RCC 7860 (cell line): ENCODE measurements at places on chromosomes 3 and 15.

GRCh38 chr3:104437891-104438290 is 928.8 kb upstream of the ALCAM start:
- no peak for DNase-seq

GRCh38 chr15:52179278-52180195 is 11.7 kb downstream of the GNB5 start:
- DNase-seq: peak; percentile 59

- no peak for DNase-seq
Measured at GRCh38 chr15:95875121-95875643, 455.3 kb upstream of the NR2F2 start.

DNA sequence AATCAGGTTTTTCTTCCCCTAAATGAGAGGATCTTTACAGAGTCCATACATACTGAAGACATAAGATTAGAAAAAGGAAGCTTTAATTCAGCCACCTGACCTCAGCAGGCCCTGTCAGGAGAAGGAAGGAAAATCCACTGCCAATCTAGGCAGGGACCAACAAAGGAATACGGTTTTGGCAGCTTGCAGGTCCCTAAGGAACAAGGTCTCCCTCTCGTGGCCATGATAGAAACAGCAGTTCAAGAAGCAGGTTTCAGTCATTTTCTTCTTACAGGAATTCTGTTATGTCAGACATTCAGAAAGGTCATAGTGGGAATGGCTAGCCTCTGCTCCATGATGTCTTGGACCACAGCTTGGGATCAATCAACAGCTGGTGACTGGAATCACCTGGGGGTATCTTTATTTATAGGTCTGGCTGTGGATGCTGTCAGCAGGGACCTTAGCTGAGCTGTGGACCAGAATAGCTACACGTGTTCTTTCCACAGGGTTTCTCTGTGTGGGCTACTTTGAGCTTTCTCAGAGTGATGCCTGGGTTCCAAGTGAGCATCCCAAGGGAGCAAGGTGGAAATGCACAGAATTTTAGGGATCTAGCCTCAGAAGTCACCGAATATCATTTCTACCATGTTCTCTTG is 9.4 kb upstream of the CMSS1 start:
- peak; percentile 47 for DNase-seq

GRCh38 chr3:57983734-57984518 is 24.3 kb upstream of the FLNB start:
- peak; percentile 93 for DNase-seq

DNA sequence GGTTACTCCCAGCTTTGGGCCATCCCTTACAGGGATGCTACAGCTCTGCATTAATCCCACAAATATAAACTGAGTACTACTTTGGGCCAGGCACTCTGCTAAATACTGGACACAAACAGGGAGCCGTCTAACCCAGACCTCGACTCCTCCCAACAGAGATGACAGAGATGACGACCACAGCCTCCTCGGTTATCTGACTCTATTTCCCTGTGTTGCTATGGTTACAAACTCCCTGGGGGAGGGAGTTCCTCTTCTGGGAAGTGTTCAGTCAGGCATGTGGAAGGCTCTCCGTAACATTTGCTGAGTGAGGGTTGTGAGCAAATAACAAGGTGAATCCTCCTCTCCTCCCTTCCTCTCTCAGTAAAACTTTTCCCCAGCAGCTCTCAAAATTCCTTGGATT is 6.7 kb upstream of the CMTM7 start:
- peak; percentile 65 for DNase-seq

DNA sequence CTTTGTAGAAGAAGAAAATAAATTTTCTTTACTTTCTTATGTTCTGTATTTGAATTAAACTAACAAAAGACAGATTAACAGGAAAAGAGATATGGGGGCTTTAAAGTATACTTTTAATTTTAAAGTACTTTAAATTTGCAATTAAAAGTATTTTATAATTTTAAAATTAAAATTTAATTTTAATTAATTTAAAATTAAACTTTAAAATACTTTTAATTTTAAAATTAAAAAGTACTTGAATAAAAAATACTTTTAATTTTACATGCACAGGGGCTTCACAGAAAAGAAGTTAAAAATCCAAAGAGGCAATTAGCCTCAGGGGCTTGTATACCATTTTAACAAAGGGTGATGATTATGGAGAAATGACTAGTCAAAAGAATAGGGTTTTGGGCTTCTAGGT is 420.5 kb upstream of the TGFBR2 start:
- no peak for DNase-seq

DNA sequence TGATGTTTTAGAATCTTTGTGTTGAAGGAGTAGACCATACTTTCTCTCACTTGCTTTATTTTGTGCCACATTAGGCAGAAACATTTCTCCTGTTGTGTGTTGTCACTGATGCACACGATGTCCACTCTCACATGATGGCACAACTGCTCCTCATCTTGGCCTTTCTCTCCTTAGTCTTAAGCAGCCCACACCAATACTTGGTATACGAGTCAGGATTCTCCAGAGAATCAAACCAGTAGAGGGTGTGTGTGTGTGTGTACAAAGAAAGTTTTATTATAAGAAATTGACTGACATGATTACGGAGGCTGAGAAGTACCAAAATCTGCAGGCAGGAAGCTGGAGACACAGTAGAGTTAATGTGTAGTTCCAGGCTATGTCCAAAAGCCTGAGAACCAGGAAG is 187.1 kb downstream of the ALCAM start:
- DNase-seq: no peak

DNA sequence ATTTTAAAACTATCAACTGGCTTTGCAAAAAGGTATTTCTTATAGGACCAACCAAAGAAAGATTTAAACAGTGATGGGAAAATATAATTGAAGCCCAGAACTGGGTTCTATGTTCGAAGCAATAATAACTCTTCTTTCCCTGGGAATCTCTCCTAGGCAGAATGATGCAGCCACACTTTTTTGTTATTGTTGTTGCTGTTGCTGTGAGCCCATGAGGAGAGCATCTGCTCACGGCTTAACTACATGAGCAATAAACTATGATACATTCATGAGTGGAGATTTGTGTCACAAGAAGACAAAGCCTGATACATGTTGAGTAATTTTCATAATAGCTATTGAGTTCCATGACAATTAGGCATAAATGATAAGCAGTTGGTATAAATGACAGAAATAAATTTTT is 80.5 kb downstream of the CRTC3 start:
- no peak for DNase-seq

DNA sequence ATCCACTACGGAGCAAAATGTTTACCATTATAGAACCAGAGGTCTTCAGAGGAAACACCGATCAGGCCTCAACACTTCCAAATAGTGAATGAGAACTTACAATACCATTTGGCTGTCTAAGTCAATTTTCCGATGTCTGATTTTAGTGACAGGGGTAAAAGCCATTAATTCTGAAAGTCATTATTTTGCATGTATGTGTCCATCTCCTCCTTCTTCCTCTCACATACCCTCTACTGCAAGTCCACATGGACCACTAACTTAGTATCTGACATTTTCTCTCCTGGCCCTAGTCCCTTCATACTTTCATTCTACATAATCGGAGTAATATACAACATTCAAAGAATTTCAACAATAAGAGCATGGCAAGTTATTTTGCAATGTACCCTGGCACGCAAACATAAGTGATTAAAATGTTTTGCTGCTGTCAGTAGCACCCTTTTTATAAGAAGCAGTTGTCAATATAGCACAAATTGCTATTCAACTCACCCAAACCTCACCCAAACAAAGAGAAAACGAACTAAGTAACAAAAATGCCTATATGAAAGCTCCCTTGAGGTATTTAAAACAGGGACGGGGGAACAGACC is 1.9 kb downstream of the TOP2B start:
- DNase-seq: no peak

- DNase-seq: peak; percentile 37
Measured at GRCh38 chr3:162170581-162170980, 674.0 kb downstream of the OTOL1 start.

DNA sequence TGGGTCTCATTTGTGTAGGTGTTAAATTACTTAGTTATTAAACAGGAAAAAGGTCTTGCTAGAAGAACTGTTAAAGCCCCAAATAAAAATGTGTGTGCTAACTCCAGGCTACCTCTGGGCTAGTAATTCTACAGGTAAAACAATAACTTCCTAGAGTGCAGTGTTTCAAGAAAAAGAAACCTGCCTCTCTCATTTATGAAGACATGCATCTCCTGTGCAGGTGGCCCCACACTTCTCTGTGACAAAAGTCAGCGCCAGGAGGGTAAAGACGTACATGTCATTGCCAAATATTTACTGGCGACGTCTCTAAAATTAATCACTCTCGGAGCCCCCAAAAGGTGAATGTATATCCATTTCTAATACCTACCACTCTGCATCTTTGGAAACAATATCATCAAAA is 131.7 kb downstream of the FOXP1 start:
- DNase-seq: no peak

DNA sequence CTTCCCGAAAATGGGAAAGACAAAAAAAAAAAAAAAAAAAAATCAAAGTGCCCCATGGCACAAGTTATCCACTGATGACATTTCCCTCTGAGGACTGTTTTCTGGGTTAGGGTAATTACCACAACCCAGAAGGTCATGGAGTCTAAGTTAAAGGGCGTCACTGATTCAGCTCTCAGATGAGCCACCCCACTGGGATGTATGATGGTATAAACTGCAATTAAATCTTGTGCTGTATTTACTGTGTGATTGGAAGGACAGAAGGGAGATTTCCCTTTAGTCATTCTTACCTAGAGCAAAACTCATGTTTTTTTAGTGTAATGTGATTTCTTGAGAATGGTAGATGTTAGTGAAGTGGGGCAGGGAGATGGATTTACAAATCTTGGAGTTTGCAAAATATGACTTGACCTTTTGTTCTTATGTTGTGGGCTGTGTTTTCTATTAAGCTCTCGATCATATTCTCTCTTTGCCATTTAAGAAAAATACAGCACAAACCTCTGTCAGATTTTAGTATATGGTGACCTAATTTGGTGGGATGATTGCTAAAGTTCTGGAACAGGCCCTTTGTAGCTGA is 244.2 kb downstream of the PTPRG start:
- no peak for DNase-seq
